ENCODE measurements at places on chromosomes 16 and 17.

GRCh38 chr16:57893559-57894389 is 77.2 kb downstream of the CNGB1 start:
- DNase-seq = no peak

DNA sequence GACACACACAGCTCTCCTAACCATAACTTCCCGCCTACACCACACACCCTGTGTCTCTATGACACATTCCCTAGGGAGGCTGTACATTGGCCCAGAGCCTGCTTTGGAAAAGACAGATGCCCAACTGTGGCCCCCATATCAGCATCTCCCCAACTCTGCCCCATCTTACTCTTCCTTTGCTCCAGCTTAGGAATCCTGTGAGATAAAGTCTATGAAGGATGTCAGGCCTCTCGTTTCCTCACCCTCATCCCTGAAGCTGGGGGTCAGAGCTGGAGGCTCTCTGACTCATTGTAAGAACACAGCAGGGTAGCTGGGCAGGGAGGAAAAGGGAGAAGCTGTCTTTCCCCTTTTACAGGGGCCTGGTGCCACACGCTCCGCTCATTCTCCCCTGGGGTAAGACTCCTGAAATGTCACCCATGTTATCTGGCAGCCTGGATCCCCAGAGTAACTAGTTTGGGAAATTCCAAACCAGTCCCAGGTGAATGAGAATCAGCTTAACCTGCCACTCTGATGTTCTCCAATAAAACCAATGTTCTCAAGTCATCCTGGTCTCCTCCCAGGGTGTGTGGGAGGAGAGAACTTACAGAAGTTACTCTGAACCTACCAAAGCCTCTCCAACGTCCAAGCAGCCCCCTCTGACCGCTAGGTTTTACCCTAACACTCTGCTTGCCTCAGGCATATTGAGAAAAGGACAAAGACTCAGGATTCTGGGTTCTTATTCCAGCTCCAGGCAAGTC is 2.8 kb downstream of the RAPGEFL1 start:
- DNase-seq = no peak

DNA sequence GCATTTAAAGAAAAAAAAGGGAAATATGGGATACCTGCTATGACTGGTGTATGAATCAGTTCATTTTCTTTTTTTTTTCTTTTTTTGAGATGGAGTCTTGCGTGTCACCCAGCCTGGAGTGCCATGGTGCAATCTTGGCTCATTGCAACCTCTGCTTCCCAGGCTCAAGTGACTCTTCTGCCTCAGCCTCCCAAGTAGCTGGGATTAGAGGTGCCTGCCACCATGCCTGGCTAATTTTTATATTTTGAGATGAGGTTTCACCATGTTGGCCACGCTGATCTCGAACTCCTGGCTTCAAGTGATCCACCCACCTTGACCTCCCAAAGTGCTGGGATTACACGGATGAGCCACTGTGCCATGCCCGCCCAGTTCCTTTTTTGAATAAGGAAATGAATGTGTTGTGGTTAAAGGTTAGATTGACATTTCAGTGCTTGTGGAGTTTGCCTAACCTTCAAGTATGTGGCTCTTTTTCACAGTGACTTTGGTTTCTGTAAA is 7.7 kb downstream of the HAPSTR1 start:
- no peak for DNase-seq

GRCh38 chr16:72216767-72217166 is 44.8 kb upstream of the PMFBP1 start:
- no peak for DNase-seq

DNA sequence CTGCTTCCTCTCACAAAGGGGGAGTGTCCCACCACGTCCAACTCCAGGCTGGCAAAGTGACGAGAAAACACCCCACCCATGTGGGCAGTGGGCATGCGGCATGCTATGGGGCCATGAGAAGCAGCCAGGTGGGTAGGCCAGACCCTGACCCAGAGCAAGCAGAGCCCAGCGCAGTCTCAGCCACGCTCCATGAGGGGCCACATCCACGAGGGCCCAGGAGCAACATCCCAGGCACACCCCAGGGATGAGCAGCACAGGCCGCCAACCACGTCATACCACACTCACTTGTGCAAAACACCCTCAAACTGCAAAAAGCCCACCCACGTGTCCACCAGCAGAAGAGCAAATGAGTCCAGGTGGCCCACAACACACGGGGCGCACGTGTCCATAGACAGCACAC is 117.0 kb downstream of the ZNF778 start:
- no peak for DNase-seq

DNA sequence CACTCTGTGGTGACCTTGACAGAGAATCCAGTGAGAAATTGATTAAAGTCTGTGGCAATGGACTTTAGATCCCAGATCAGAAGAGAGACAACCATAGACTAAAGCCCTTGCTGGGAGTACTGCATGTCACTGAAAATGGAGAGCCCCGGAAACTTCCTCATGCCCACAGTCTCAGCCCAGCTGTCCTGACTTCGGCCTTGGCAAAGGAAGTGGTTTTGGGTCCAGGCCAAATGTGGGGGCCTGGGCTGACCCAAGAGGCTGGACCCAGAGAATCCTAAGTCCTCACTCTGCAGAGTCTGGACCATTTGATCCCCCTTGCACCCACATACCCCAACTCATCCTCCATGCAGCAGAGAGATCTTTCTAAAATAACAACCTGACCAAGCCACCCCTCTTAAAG is 4.7 kb upstream of the BEAN1 start:
- DNase-seq = no peak

DNA sequence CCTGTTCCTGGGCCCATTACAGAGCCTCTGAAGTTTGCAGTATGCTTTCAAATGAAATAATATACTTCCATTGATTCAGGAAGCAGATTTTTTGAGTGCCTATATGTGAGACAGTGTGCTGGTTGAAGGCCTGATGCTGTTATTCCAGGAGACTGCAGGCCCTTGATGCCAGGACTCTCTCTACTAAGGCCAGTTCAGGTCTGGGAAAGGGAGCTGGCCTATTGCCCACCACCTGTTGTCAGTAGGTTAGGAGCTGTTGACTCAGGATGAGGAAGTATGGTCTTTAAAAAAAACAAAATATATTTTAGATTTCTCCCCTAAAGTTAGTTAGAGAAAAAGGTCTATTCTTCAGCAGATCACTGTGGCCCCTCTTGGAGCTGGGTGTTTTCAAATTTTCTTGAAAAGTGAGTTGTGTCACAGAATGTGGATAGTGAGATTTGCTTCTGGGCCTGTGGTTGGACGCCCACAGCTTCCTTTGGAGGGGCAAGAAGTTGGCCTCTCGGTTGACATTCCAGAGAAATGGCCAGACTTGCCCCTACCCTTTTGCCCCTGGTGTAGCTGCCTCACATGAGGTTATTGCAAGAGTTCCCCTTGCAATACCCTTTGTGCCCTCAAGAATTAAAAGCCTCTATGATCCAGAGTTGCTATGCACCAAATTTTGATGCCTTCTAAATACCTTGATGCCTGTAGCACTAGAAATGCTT is 7.9 kb downstream of the ESRP2 start:
- no peak for DNase-seq

GRCh38 chr17:44607836-44608690 is 48.2 kb upstream of the MEIOC start:
- no peak for DNase-seq

DNA sequence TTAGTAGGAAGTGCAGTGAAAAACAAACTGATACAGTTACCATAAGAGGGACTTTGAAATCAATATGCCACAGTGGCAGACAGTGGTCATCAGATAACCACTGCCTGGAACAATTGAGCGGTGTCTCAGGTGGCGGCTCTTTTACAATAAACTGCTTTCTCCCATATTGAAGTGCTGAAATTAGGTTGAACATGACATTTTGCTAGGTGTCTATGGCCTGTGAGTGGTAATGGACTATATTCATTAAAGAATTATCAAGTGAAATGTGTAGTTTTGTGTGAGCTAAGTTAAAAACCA is 214.7 kb downstream of the RPTOR start:
- no peak for DNase-seq

GRCh38 chr17:4858068-4858881 is 25.1 kb downstream of the MINK1 start:
- DNase-seq = no peak

DNA sequence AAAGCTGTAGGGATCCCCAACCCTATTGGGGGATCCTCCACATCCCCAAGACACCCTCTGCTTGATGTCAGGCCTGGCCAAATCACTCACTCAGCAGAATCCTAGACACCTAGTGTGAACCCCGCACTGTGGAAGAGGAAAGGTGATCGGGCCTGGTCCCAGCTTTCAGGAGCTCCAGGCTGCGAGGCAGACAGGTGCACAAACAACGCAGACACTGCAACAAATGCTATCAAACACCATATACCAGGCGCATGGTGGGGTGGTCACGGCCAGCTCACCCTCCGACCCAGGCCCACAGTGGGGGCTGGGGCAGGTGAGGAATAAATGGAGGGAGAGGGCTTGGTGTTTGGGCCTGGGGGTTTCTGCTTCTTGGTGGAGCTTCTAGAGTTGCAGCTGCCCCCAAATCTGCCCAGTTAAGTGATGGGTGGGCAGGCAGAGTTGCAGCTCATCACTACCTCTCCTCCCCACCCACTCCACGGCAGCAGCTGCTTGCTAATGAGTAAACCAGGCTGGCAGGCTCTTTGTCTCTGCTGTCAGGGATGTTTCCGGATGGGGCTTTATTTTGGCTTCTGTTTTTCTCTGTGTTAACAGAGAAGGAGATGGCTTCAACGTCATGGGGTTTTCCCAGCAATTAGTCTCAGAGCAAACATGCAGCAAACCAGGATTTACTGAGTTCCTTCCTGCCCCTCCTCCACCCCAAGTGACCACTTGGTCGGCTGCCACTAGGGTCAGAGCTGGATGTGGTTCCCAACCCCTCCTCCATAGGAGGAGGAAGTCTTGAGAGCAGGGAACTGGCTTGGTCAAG is 46.6 kb downstream of the PECAM1 start:
- DNase-seq = no peak

GRCh38 chr17:51869387-51869786 is 289.1 kb downstream of the CA10 start:
- no peak for DNase-seq

DNA sequence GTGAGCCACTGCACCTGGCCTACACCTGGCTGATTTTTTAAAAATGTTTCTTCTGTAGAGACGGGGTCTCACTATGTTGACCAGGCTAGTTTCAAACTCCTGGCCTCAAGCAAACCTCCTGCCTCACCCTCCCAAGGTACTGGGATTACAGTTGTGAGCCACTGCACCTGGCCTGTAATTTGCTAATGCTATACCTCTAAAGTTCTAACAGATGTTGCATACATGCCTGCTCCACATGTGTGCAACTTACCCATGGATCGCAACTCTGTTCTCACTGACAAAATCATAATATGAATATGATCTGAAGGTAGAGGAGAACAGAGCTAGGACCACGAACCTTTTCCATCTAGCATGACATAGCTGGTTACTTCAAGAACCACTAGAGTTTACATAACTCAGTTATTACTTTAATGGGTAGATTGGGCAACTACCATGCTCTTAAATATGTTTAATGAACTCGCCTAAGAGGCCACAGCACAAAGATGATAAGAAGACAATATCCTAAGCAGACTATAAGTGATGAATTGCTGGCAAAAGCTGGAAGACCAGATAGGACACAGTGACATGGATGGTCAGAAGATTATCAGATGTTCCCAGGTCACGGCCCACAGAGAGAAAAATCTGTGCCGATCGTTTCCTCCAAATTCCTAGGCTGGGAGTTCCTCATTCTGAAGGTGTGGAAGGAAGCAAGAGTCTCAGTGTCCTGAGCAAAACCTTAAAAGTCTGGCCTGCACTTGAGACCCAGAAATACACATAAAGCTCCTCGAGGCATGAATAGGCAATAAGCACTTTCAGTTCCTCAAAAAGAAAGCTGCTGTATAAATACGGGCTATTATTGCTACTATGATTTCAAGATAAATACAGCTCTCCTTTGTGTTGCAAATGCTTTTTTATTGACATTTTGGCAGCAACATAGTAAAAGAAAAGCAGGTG is 53.6 kb upstream of the ICAM2 start:
- no peak for DNase-seq

- no peak for DNase-seq
These were observed 195.1 kb downstream of the CDRT15L2 start for GRCh38 chr17:20774472-20775135.

DNA sequence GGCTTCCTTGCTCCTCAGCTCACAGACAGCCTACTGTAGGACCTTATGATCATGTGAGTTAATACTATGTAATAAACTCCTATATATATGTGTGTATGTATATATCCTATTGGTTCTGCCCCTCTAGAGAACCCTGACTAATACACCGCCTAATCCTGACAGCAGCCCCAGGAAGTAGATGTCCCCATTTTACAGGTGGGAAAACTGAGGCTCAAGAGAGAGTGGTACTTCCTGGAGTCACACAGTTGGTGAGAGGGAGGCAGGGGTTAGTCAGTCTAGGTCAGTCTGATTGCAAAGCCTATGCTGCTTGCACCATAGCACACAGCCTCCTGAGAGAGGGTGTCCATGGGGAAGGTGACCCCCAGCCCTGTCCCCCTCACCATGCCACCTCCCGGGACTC is 42.7 kb upstream of the C16orf82 start:
- DNase-seq = no peak

- no peak for DNase-seq
These were observed 396.3 kb downstream of the SLC39A11 start for GRCh38 chr17:72696156-72696555.

DNA sequence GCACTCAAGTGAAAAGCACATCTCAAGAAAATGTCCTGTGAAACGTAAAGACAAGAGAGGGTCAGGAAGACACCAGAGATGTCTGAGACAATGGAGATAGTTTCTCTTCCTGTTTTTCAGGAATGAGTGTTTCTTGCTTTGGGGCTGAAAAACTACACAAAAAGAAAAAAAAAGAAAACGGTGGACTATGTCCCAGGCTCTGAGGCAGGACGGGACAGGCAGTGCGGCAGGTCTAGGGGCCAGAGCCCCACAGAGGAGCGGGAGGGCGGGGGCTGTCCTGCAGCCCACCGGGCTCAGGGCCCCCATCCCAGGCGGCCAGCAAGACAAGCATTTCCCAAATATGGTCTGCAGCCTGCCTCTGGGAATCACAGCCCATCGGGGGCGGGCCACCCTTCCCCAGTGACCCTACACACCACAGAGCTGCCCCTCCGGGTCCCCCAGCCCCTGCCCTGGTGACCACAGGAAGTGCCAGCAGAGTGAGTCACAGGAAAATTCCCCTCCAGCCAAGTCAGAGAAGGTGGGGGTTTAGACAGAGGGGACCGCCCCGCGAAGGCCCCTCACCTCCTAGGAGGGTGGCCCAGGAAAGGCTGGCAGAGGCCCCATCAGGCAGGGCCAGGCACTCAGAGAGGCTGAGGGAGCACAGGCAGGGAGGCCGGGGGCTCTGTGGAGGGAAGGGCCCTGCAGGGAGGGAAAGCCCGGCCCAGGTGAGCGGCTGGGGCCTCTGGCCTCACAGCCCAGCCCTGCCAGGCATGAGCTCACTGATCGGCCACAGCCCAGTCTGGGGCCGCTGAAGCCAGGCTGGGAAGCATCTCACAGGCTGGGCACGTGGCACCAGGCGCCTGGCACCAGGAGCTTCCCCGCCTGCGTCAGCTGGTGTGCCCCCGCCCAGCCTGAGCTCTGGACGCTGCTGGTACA is 6.3 kb downstream of the BCAR1 start:
- no peak for DNase-seq

All from stimulated activated CD4-positive, alpha-beta T cell treated with anti-CD3 and anti-CD28 coated beads, Interleukin-12 subunit alpha, Interleukin-12 subunit beta, amount 100 ng/mL, for 24 hours (primary cell).